Gastrocnemius medialis (tissue), 4 donors: ENCODE measurements at places on chromosomes 12 and 14. TPM values are rescaled to one million over a fixed set of nuclear protein-coding genes. Genes with fewer than 3 reads are reported as not detected.

DNA sequence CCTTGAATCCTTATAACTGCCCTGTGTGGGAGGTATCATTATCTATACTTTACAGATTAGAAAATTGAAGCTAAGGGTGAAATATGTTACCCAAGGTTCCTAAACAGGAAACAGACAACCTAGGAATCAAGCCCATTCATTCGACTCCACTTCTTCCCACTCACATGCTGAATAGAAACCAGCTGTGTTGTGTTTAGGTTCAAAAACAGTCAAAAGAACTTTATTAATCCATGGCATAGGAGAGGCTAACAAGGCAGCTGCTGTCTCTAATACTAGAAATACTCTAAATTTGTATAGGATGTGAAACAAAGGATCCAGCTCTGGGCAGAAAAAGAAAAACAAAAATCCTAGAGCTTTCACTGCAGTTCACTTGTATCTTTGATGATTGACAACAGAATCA, 9.9 kb downstream of the AMDHD1 start:
- H3K4me1 ChIP-seq: no peaks in the 10 kb centered on the region
- no peak overlapping the region for H3K27ac ChIP-seq
- H3K4me3 ChIP-seq: no peak overlapping the region
- no peaks in the 10 kb centered on the region for H3K27me3 ChIP-seq
- no peaks in the 10 kb centered on the region for H3K36me3 ChIP-seq

- H3K4me3 ChIP-seq: no peak overlapping the region
- H3K27me3 ChIP-seq: no peaks in the 10 kb centered on the region
- H3K27ac ChIP-seq: no peak overlapping the region
- H3K4me1 ChIP-seq: no peaks in the 10 kb centered on the region
- no peak for DNase-seq
Measured at GRCh38 chr12:59828521-59828920, 232.7 kb downstream of the SLC16A7 start.

DNA sequence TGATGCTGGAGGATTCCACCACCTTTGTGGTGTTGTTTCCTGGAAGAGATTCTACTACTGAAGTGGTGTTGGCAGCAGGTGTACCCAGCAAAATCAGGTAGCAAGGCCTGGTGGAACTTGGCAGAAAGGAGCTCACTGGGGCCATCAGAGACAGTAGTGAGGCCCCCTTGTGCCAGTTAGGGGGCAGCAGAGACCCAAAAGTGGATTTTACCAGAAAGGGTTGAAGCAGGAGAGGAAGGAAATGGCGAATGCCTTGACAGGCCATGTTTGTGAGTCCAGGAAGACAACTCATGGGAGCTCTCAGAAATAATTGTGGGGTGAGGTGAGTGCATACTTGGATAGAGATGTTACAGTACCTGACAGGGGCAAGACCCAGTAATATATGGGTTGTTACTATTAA, 137.7 kb upstream of the FGD4 start:
- no peaks in the 10 kb centered on the region for H3K27me3 ChIP-seq
- H3K4me3 ChIP-seq: no peak overlapping the region
- DNase-seq: no peak
- no peaks in the 10 kb centered on the region for H3K4me1 ChIP-seq
- no peaks in the 10 kb centered on the region for H3K36me3 ChIP-seq
- H3K27ac ChIP-seq: no peak overlapping the region

Gene CLEC7A
- total RNA-seq: 40.7 TPM

- H3K36me3 ChIP-seq: no peaks in the 10 kb centered on the region
- no peak for DNase-seq
- no peaks in the 10 kb centered on the region for H3K27me3 ChIP-seq
- peaks cover 35% of the 10 kb centered on the region for H3K4me1 ChIP-seq
Measured at GRCh38 chr14:70934502-70935134, 27.4 kb downstream of the PCNX1 start.

DNA sequence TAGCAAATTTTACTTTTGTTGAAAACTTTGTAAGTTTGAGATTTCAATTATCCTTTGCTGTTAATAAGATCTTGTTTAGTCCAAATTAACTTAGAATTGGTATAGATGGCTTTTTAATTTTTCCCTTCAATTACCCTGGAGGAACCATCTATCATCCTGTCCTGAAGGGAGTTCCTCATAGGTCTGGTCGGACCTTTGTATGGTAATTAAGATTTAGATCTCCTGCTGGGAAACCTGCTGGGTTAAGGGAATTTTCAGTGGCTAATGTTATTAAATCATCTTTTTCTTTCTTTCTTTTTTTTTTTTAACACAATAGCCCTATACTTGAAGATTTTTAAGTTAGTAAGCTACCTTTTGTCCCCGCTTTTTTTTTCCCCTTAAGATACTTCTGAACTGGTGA, 63.0 kb upstream of the PRMT8 start:
- DNase-seq: no peak
- H3K4me3 ChIP-seq: no peak overlapping the region
- no peaks in the 10 kb centered on the region for H3K27me3 ChIP-seq

DNA sequence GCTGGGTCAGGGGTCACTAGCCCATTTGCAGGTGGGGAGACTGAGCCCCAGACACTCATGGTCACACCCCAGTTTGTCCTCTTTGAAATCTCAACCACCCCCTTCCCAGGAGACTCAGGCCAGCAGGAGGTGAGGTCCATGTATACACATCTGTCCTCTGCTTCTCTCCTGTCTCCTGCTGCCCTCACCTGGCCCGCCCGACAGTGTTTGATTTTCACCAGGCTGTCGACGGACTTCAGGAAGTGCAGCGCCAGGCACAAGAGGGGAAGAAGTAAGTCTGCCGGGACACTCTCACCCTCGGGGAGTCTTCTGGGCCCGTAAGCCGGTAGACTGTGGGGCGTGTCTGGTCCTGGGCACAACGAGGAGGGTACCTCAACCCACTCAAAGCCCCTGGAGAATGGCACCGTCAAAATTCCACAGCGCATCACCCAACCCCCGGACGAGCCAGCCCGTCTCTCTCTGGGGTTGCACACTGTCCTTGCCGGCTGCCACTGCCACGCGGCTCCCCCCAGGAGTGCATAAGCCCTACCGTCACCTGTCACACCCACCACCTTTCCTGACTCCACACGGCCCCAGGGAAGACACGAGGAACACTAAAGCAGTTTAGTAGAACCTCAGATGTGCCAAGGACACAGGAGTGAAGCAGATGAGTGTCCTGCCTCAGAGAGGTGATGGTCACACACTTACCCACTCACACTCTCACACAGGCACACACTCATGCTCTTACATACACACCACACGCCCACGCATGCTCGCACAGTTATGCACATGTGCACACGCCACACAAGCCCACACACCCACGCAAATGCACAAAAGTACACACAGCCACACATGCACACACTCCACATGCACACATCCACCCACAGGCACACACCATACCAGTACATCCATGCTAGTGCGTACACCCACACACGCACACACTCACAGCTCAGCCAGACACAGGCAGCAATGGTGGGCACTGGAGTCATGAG, 13.1 kb upstream of the SIVA1 start:
- no peaks in the 10 kb centered on the region for H3K27me3 ChIP-seq
- H3K4me1 ChIP-seq: peaks cover 27% of the 10 kb centered on the region
- no peak for DNase-seq
- H3K27ac ChIP-seq: peak overlapping the region; percentile 91

Gene KRT72
- total RNA-seq: not detected

DNA sequence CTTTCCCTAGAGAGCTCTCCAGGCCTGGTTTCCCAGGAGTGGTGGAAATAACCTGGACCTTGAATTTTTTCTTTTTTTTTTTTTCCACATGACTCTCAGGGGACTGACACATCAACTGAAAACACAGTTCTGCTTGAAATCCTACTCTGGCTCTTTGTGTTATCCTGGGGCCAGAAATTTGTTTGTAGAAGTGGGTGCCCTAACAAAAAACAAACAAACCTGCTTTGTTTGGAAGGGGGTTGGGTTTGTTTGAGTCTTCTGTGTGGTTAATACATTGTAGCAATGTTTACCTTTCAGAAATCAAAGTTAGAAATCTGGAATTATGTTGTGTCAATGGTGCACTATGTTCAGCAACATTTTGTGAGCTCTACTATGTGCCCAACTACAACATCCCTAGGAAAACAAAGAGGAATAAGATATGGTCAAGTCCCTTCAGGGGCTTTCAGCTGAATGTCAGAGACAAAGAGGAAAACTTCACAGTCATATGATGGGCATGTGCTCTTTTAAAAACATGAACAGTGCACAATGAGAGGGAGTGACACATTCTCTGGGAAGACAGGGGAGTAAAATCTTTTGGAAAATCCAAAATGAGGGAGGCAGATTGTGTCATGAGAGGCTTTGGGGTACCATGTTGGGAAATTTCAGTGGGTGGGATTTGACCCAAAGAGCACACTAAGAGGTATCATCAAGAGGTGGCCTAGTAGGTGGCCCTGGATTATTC, 1.5 kb upstream of the IGF1 start:
- no peak overlapping the region for H3K4me3 ChIP-seq
- no peaks in the 10 kb centered on the region for H3K36me3 ChIP-seq
- no peaks in the 10 kb centered on the region for H3K27me3 ChIP-seq
- DNase-seq: no peak
- peak overlapping the region; percentile 19 for H3K27ac ChIP-seq
- H3K4me1 ChIP-seq: peaks cover 27% of the 10 kb centered on the region

GRCh38 chr14:100903672-100904185, at the start of gene RTL1:
RTL1 (minus strand) TSS chr14:100903722; CDS start chr14:100884788, 18,934 bp downstream.
- H3K27me3 ChIP-seq: peaks cover 19% of the 10 kb centered on the region
- no peak within 1 kb of the TSS for H3K4me3 ChIP-seq
- H3K4me1 ChIP-seq: no peaks in the 10 kb centered on the region
- H3K27ac ChIP-seq: no peak within 1 kb of the TSS
- no peak for DNase-seq

Gene GPD1
- 317 TPM for total RNA-seq

Gene GARIN6
- total RNA-seq: not detected

- H3K36me3 ChIP-seq: no peaks in the 10 kb centered on the region
- no peaks in the 10 kb centered on the region for H3K27me3 ChIP-seq
- H3K27ac ChIP-seq: no peak overlapping the region
- no peak overlapping the region for H3K4me3 ChIP-seq
- DNase-seq: no peak
Measured at GRCh38 chr14:94544726-94545125, 16.5 kb upstream of the SERPINA4 start.

DNA sequence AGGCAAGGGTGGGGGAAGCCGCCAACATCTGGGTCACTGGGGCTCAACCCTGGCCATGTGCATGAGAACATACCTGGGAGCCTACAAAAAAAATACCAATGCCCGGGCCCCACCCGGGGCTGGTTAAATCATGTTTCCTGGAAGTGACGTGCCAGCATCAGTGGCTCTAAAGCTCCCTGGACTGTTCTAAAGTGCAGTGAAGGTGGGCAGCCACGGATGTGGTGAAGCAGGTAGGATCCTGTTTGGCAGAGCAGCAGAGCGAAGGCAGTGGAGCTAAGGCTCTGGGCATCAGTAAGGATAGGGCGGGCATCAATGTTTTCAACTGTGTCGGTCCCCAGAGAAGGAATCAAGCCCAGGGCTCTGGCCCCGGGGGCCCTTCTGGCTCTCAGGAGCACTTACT, 525 bp upstream of the GPR68 start:
- no peaks in the 10 kb centered on the region for H3K36me3 ChIP-seq
- no peak overlapping the region for H3K27ac ChIP-seq
- H3K27me3 ChIP-seq: no peaks in the 10 kb centered on the region
- no peak for DNase-seq

GRCh38 chr12:120197542-120197887, 3.0 kb upstream of the GCN1 start:
- no peak overlapping the region for H3K4me3 ChIP-seq
- peaks cover 38% of the 10 kb centered on the region for H3K4me1 ChIP-seq
- no peak overlapping the region for H3K27ac ChIP-seq
- peaks cover 35% of the 10 kb centered on the region for H3K36me3 ChIP-seq

DNA sequence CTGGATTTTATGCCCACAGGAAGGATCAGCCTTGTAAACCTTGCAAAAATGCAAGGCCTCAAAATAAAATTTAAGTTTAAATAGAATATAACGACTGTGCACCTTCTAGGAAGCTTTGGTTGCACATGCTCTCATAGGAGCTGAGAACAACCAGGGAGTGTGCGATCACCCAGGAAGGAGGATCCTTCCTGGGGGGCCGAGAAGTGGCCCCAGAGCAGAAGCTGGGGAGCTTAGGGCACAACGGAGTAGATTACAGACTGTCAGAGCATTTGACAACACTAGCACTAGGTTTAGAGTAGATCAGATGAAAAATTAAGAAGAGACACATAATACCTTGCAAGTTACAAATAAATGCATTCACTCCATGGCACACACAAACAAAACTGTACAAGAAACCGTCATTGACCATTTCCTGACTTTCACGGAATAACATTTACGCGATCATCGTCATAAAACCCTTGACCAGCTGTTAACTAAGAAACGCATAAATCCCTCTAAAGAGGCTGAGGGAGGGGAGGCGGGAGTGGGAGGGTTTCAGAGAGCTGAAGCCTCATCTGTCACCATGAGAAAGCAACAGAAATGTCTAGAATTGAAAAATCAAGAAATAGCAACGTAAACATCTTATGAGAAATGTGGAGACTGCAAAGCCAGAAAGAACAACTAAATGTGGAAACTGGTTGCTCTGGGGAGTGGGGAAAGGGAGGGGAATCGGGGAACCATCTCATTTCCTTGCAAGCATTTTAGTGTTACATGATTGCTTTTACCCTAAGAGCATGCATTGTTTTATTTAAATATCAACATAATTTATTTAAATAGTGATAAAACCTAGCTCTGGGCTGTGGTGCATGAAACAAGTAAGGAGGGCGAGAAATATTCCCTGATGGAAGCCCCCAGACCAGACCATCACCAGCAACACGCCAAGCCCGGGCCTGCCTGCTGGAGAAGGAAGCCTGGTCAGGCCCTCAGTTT, 13.1 kb upstream of the CCDC85C start:
- no peak overlapping the region for H3K27ac ChIP-seq
- peaks cover 3% of the 10 kb centered on the region for H3K4me1 ChIP-seq
- H3K36me3 ChIP-seq: no peaks in the 10 kb centered on the region
- no peak for DNase-seq
- H3K4me3 ChIP-seq: no peak overlapping the region
- peaks cover 17% of the 10 kb centered on the region for H3K27me3 ChIP-seq

DNA sequence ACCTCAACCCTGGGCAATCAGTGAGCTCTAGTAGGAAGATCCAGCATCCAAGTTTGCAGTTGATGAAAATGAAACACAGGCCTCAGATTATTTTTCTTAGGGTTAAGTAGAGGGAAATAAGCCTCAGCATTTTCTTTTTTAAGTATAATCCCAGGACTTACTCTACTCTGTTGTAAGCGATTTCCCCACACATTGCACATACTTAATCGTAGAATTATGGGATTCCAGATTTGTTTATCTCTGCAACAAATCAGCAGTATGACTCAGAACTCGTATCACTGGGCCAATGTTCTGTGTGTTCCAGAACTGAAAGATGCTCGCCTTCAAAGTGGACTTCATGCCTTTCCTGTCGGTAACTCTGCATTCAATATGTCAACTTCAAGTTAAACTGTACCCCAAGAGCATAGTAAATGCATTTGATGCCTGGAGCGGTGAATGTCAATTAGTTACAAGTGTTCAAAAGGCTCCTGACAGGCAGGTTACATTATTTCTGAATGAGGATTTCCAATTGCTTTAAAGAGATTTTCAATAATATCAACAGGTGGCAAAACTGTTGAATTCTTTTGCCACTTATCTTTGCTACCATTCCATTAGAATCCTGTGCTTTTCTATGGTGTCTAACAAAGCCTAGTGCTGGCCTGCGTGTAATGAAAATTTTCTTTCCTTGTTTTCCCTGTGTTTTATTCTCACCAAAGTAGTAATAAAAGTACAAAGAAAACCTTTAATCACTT, 323.8 kb upstream of the SYT1 start:
- H3K4me3 ChIP-seq: no peak overlapping the region
- no peaks in the 10 kb centered on the region for H3K4me1 ChIP-seq
- H3K27ac ChIP-seq: no peak overlapping the region
- H3K36me3 ChIP-seq: no peaks in the 10 kb centered on the region
- no peak for DNase-seq
- no peaks in the 10 kb centered on the region for H3K27me3 ChIP-seq

Gene C14orf39
- total RNA-seq: 3.0 TPM

Gene TAS2R46
- total RNA-seq: not detected
